WTC11 (cell line): ENCODE measurements at places on chromosomes 6 and 20. TPM values are rescaled to one million over a fixed set of nuclear protein-coding genes. Genes with fewer than 3 reads are reported as not detected.

Gene TPD52L2
- 80.8 to 87.2 TPM (median 85.6 TPM) in 3 replicates for total RNA-seq

- H3K27ac ChIP-seq: no peak overlapping the region
- peaks cover 9% of the 10 kb centered on the region; the same call in 1 of the 2 replicates for H3K4me1 ChIP-seq
- DNase-seq: no peak
- no peaks in the 10 kb centered on the region for H3K27me3 ChIP-seq
- H3K4me3 ChIP-seq: no peak overlapping the region
Measured at GRCh38 chr6:152380351-152380767, 256.8 kb downstream of the SYNE1 start.

DNA sequence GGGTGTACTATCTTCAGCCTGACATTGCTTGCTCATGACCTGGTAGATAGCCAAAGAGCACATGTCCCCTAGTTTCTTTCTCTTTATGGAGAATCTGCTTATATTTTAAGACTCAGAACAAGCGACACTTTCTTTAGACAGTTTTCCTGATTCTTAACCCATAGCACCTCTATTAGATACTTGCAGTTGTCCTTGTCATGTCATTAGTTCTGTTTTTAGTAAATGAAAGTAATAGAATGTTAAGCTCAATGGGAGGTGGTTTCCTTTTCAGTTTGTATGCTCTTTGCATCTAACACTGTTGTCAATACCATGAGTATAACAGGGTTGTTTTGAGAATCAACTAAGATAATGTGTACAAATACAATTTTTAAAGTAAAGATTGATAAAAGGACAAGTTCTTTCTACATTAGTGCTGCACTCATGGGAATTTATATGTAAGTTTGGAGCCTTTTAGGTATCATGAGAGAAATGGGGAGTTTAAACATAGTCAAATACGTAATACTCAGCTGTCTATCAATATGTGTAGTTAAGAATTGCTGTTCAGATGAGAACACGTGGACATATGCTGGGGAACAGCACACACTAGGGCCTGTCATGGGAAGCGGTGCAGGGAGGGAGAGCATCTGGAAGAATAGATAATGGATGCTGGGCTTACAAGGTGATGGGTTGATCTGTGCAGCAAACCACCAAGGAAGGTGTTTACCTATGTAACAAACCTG lies 124.3 kb downstream of the GRM1 start:
- no peak overlapping the region for H3K4me3 ChIP-seq
- H3K36me3 ChIP-seq: no peaks in the 10 kb centered on the region
- H3K27me3 ChIP-seq: no peaks in the 10 kb centered on the region

DNA sequence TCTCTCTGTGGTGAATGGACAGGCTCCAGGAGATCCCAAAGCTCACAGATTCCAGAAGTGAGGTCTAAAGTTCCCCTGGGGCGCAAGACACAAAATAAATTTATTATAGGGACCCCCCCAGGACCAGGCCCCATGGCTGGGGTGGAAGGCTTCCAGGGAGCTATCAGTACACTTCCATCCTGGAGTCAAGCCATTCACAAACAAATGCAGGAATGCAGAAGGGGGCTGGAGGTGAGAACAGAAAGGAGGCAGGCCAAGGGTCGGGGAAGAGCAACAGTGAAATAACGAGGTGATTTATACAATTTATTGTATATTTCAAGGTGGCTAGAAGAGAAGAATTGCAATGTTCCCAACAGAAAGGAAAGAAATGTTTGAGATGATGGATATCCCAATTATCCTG lies 126.9 kb downstream of the LY86 start:
- no peak overlapping the region for H3K4me3 ChIP-seq
- H3K27me3 ChIP-seq: no peaks in the 10 kb centered on the region; the same call in 1 of the 2 replicates
- no peak for DNase-seq

GRCh38 chr6:6969761-6970223 lies 138.0 kb upstream of the RREB1 start:
- H3K36me3 ChIP-seq: no peaks in the 10 kb centered on the region
- DNase-seq: peak; percentile 24
- no peak overlapping the region for H3K27ac ChIP-seq
- peaks cover 8% of the 10 kb centered on the region for H3K4me1 ChIP-seq
- H3K27me3 ChIP-seq: no peaks in the 10 kb centered on the region

Gene ALDH5A1
- 5.1 to 6.7 TPM (median 5.5 TPM) in 3 replicates for total RNA-seq
